ENCODE measurements at places on chromosomes 16 and 17.

DNA sequence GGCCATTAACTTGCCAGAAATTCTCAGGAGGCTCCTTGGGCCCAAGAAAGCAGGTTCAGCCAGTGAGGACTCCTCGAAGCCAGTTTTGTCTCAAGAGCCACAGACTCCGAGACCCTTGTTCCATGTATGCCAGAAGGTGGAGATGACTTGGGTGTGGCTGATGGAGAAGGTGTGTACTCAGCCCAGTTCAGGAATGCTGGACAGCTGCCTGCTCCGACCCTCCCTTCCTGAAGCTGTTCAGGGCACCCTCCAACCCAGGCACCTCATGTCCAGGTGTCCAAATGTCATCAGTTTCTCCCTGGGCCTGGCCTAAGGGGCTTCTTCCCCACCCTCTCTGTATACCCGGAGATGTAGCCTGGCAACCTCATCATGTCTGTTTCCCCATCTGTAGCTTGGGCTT, 40.2 kb downstream of the NOG start:
- DNase-seq, result no peak

DNA sequence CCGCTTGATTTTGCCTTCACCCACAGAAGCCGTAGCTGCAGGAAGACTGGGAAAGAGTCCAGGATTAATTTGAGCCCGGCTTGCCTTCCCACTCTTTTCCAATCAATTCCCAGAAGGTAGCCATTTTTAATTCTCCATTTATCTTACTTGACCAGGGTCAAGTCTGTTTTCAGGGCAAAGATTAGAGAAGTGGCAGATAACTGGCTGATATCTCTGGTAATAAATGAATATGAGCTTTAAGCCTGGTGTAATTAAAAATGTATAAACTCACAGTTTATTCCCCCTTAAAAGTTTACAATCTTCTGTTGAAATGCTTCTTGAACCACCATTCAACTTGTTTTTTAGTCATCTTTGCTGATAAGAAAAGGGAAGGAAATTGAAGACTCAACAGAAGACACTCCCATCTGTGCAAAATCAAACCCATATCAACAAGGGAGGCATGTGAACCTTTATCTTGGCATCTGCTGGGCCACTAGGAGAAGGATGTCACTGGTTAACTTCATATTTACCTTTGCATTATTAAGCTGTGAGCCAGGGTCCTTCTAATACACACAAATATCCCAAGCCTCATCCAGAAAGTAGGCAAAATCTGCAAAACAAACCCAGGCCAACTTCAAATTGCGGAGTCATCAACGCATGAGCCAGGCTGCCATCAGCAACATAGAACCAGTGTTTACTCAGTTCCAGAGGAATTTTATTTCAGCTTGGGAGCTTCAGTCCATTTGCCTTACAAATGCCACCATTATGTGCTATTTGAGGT, 314.6 kb upstream of the MAF start:
- DNase-seq, result no peak

GRCh38 chr17:700504-701094, 14.0 kb downstream of the VPS53 start:
- peak; percentile 24 for DNase-seq

- peak; percentile 79 for DNase-seq
These were observed 4.8 kb downstream of the RPA1 start for GRCh38 chr17:1834380-1835149.

DNA sequence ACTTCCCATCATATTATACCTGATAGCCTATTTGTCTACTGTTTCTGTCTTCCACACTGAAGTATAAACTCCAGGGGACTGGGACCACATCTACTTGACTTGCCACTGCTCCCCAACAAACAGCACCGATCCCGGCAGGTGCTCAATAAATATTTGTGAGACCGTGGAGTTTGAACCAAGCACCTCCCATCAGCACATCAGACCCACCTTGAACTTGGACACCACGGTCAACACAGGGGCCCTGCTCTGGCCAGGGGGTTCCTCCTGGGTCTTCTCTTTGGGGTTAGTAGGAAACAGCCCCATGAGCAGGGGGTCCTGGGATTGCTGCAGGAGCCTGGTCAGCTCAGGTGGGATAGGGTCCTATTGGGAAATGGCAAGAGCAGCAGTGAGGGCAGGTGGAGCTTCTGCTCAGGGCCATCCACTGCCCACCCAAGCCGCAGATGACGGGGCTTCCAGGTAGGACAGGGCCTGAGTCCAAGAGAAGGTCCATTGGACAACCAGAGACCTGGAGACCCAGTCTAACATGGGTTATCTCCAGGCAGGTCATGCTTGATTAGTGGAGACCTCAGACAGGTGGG, 19.9 kb downstream of the ZNHIT3 start:
- DNase-seq, result no peak

DNA sequence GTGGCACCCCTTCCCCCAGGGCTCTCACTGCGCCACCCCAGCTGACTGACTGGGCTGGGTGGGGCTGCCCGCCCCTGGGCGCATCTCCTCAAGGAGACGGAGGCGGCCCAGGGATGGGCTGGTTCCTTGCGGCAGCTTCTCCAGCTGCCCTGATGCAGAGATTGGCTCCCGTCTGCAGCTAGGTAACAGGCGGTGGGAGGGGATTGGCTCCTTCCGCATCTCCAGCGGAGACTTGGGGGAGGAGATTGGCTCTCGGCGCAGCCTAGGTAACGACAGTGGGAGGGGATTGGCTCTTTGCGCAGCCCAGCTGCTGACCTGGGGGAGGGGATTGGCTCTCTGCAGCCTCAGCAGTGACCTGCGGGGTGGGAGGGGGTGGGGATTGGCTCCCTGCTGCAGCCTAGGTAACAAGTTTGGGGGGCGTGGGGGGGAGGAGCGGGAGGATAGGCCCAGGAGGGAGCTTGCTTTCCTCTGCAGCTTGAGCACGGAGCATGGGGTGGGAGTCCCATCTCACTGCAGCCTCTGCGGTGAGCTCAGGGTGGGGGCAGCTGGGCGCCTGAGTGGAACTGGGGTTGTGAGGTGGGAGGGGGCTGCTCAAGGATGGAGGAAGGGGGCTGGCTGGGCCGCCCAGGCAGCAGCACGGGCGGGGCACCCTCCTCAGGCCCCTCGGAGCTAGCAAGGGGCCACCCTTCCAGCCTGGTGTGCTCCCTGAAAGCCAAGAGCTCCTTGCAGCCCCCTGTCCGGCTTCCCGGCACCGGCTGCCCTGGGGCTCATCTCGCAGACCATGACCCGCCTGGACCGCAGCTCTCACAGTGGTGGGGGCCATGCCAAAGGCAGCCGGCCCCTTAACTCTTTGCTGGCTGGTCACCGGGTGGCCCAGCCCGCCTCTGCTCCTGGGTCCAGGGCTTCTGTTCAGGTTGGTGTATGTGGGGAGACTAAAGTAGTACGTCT, 6.4 kb downstream of the NFE2L1 start:
- no peak for DNase-seq

GRCh38 chr17:39753514-39754160, 15.9 kb downstream of the GRB7 start:
- no peak for DNase-seq

DNA sequence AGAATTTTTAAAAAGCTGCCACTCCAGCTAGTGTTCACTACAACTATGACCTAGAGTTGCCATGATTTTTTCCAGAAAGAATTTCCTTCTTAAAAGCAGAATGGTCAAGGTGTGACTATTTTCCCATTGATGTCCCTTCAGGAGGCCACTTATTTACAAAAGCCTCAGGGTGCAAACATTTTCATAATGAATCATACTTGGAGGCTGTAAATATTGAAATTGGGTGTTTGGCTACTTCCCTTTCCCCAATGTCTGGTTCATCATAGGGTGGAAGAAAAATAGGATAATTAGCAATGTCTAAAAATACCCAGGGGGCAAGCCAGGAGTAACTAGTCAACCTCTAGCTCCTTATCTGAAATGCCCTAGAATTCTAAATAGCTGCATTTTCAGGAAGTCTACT, 18.8 kb downstream of the AXIN2 start:
- no peak for DNase-seq

- no peak for DNase-seq
These were observed 51.3 kb downstream of the MEAK7 start for GRCh38 chr16:84453061-84453752.

DNA sequence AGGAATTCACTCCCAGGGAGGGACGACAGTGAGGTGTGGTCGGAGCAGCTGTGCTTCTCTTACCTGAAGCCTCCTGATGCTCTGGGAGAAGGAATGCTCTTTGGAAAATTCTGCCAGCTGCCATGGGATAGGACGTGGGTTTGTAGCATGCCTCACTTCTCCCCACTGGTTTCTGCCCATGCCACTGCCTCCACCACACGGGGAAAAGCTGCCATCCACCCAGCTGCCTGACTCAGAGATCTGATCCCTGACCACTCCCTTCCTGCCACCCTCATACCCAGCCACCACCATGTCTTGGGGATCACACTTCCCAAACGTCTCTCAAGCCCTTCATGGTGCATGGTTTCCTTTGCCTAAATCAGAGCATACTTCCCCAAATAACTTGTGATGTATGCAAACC, 80.0 kb downstream of the CPPED1 start:
- DNase-seq, result no peak

All from inflammatory macrophage (primary cell).